Skeletal muscle tissue (tissue), 5 donors: ENCODE measurements at places on chromosomes 2 and 18. TPM values are rescaled to one million over a fixed set of nuclear protein-coding genes. Genes with fewer than 3 reads are reported as not detected.

Gene SP9
- total RNA-seq = not detected

Gene SKOR2
- total RNA-seq = not detected

Gene ASB18
- total RNA-seq = 3.1 TPM

Gene KCTD1
- 3.7 TPM for total RNA-seq

Gene PREB
- 14.1 TPM for total RNA-seq

Gene CFAP53
- total RNA-seq = not detected

Gene CAVIN2
- total RNA-seq = 19.3 TPM

Gene ACMSD
- total RNA-seq = not detected

Gene ZSWIM2
- not detected for total RNA-seq

Gene ADRA2B
- total RNA-seq = 2.1 TPM

Gene YIPF4
- 15.1 TPM for total RNA-seq

Gene LOXHD1
- total RNA-seq = 1.6 TPM

Gene TPRKB
- 18.8 TPM for total RNA-seq

Gene QPCT
- 5.2 TPM for total RNA-seq

Gene HNRNPA3
- total RNA-seq = 49.1 TPM

Gene PER2
- total RNA-seq = 8.4 TPM
